D341Med (cell line): ENCODE measurements at places on chromosomes 1 and 21.
A peak's percentile ranks its signal among the peaks of the same experiment; 100 is the strongest.

DNA sequence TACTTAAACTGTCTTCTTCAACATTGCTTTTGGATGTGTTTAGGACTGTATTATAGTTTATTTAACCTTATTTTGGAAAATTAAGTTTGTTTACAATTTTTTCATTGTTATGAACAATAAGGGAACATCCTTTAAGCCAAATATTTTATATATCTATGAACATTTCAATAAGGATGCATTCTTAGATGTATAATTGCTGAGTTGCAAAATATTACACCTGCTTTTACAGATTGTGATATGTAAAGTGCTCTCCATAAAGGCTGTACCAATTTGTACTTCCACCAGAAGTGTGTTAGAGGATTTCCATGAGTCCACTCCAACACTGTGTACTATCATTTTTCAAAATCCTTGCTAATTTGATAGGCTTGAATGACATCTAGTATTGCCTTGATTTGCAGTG, 7.7 kb downstream of the IL23R start:
- no peak for DNase-seq

GRCh38 chr1:85148524-85149250, 52.1 kb downstream of the SYDE2 start:
- no peak for DNase-seq

GRCh38 chr21:36545776-36546511, 66.0 kb upstream of the CLDN14 start:
- no peak for DNase-seq

GRCh38 chr1:92473781-92474495, 12.8 kb downstream of the GFI1 start:
- no peak for DNase-seq

GRCh38 chr1:77438236-77438913, 156.6 kb downstream of the AK5 start:
- no peak for DNase-seq

DNA sequence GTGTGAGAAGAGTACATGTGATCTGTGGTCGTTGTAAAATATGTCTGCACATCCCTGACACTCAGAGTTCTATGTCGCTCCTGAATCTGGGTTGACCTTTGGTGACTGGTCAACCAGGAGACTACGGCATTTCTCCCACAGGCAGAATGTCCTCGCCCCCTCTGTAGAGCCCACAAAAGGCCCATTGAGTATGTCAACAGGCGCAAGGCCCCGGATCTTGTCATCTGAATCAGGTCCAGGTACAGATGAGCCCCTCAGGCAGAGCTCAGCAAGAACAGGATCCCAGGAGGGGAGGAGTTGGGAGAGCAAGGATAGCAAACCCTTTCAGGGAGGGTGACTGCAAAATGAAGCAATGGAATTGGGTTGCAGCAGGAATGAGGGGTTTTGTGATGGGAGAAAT, 126.5 kb downstream of the MATN1 start:
- DNase-seq = no peak

- no peak for DNase-seq
Measured at GRCh38 chr1:165575468-165576099, 31.8 kb downstream of the LRRC52 start.

- no peak for DNase-seq
Measured at GRCh38 chr1:201842472-201843027, 13.6 kb downstream of the IPO9 start.

DNA sequence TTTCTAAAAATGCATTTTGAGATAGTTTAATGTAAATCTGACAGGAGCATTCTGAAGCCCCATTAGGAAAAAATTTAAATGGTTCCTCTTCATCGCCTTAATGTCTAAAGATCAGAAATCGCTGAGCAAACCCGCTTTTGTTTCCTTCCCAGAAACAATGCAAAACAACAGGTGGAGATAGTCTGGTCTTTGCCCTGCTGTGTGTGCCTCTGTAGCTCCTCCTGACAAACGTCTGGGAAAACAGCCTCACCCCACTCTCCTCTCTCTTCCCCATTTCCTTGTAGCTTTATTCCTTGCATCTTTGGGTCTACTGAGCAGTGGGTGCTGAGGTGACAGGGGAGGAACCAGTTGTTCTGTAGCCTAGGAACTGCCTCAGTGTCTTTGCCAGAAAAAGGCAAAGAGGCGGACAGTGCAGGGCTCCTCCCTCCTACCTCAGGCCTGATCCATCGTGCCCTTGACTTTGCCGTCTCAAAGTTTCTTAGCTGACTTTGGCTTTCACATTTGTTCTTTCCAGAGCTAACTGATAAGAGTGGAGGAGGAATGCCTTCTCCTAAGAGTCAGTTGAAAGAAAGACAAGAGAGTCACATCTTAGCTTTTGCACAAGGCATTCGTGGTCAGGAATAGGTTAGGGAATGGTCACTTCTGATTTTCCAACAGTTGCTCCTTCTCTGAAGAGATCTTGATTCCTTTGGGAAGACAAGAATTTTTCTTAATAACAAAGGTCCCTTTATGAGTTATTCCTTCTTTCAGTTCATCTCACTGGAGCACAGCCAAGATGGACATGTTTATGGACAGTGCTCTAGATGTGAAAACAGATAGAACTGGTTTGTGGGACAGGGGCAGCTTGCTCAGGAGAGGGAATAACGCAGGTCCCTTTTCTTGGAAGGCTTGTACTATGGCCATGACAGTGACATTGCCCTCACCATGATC, 24.9 kb downstream of the SYT11 start:
- DNase-seq = no peak

DNA sequence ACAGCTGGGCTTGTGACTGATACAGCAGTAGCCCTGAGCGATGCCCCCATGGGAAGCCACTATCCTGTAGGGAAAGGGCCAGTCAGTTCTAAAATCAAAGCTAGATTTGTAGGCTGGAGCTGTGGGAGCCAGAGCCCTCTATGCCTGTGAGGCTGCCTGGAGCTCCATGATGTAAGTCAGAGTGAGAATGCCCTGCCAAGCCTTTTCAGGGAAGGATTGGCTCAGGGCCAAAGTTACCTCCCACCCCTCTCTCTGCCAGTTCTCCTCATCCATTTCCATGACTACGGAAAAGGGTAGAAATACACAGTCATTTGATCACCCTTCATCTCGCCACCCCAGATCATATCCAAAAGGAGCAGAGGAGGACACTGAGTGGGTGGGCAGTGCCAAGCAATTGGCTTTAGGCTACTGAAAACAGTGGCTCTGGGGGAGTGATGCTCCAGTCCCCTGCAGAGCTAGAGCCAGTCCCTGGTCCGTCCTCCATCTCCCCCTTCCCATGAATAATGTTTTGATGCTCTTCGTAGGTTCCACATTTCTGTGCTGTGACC, 59.5 kb upstream of the KCNA3 start:
- DNase-seq = no peak

- DNase-seq = no peak
Measured at GRCh38 chr1:51719146-51719545, 102.3 kb downstream of the OSBPL9 start.

- DNase-seq = no peak
Measured at GRCh38 chr1:233928123-233928522, 23.6 kb downstream of the SLC35F3 start.

- no peak for DNase-seq
Measured at GRCh38 chr1:40755067-40755466, 28.5 kb upstream of the KCNQ4 start.

GRCh38 chr1:29240400-29240837, 4.1 kb downstream of the PTPRU start:
- DNase-seq = peak; percentile 67

- DNase-seq = no peak
Measured at GRCh38 chr1:225655509-225656258, 2.8 kb upstream of the ENAH start.
